Right renal cortex interstitium (tissue), 3 donors: ENCODE measurements at places on chromosomes 1 and 21. TPM values are rescaled to one million over a fixed set of nuclear protein-coding genes. Genes with fewer than 3 reads are reported as not detected.

GRCh38 chr21:29190923-29191331, 60.5 kb downstream of the MAP3K7CL start:
- DNase-seq: no peak

DNA sequence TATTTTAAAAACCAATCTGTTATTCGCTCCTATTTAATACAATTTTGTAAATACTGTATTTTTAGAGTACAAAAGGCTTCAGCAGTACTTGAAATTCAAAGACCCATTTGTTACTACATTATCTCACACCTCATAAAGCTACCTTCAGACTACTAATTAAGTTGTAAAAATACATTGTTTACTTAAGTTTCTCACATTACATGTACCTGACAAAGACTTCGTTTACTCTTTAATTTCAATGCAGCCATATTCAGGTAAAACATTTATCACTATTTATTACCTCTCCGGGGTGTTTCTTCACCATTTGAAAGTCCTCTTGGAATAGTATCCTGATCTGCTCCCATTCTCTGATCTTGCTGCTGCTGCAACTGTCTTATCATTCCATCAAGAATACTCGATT, 55.2 kb downstream of the BRWD1 start:
- no peak for DNase-seq

Gene TRIM17
- 5.9 TPM for polyA plus RNA-seq

GRCh38 chr1:68180441-68181164, 51.7 kb downstream of the WLS start:
- DNase-seq: no peak

DNA sequence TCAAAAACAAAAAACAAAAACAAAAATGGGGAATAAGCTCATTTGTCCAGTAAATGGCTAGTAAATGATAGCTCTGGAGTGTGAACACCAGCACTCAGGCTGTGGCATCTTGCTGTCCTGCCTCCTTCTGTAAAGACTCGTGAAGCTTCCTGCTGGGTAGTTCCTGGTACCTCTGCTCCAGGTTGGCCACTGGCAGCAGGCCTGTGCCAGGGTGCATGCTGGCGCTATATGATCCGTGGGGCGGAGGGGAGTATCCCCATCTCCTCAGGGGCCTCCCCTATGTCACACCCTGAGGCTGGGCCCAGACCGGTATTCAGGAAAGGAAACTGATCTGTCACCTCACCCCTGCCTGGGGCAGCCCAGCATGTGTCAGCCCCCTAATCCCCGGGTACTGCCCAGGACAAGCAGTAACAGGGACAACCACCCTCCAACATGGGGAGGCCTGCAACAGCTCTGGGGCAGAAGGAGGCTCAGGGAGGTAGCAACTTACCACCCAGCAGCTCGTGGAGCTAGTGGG, 14.1 kb downstream of the ALPL start:
- DNase-seq: no peak
